ENCODE measurements at places on chromosomes 4 and X.
A peak's percentile ranks its signal among the peaks of the same experiment; 100 is the strongest.

DNA sequence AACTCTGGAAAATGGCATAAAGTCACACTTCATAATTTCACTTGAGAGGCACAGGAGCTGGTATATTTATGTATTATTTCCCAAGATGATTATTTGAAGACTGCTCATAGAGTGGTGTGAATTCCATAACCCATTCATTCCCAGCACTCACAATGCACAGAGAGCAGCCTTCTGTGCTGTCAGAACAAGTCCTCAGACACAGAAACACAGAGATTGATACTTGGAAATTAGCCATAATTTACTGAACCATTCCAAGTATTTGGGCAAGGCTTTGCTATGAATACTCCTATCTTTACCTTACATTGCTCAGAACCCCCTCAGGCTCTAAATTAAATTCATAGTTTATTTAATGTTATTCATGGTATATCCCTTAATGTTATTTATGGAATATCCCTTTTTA is 53.6 kb downstream of the PABPC4L start:
- no peak for DNase-seq

GRCh38 chrX:150482537-150483206 is 85.7 kb upstream of the MTM1 start:
- DNase-seq = peak; percentile 74

- no peak for DNase-seq
These were observed 492.1 kb downstream of the INPP4B start for GRCh38 chr4:142354041-142354440.

- DNase-seq = peak; percentile 88
These were observed 67.9 kb upstream of the TBL1X start for GRCh38 chrX:9396930-9397329.

DNA sequence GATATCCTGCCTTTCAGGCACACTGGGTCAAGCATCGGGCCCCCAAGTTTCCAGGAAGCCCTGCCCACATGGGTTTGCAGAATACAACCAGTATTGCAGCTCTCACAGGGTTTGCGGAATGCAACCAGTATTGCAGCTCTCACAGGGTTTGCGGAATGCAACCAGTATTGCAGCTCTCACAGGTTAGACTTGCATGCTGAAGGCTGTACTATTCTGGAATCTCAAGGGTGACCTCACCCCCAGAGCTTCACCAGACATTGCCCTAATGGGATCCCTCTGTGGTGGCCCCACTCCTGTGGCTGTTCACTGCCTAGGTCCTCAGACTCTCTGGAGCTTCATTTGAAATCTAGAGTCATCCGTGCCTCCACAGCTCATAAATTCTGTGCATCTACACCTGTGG is 640.7 kb upstream of the ATOH1 start:
- DNase-seq = no peak

- peak; percentile 28 for DNase-seq
These were observed 46.8 kb downstream of the WDR44 start for GRCh38 chrX:118392716-118393115.

DNA sequence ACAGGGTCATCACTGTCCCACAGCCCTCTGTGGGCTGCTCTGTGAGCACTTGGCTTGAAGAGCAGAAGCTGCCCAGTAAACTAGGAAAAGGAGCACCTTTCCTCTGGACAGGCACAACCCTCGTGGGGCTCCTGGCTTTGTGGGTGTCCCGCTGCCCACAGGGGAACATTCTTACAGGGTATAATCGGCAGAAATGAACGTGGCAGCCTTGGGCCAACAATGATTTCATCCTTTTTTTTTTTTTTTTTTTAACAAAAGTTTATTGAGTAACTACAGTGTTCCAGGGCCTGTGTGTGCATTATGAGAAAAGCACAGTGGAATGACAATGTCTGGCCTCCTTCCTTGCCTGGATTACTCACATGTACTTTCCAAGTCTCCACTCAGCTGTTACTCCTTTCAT is 197.2 kb downstream of the PDGFC start:
- peak; percentile 84 for DNase-seq

GRCh38 chr4:40828661-40829060 is 78.9 kb downstream of the NSUN7 start:
- DNase-seq = no peak

DNA sequence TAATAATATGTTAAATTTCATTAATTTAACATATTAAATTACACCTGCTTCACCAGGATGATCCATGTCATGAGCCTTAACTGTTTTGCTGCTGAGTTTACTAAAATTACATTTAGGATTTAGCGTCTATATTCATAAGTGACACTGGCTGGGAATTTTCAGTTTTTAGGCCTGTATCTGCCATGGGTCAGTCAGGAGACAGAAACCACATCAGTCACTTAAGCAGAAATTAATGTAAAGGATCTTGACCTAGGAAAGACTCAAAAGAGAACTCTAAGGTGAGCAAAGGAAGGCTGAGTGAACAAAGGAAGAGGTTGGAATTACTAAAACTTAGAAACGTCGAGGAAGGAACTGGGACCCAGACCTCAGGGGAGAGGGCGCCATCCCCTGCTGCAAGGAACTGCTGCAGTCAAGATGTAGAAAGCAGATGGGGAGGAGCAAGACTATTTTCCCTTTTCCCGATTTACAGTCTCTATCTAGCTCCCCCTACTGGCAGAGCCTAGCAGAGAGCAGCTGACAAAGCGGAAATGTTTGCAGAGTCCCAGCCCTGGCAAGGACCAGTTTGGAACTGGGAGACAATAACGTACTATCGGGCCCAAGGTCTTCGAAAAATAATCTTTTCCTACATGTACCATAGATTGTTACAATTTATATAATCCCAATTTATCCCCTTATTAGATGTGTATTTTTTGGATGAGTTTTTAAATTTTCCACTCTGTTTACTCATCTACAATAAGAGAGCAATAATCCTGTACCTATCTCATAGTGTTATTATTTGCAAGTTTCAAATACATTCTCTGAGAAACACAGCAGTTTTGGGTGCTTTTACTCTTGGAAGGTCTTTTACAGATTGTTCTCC is 22.6 kb upstream of the RBBP7 start:
- peak; percentile 83 for DNase-seq

- DNase-seq = peak; percentile 86
These were observed 57.7 kb downstream of the WFS1 start for GRCh38 chr4:6327220-6327917.

DNA sequence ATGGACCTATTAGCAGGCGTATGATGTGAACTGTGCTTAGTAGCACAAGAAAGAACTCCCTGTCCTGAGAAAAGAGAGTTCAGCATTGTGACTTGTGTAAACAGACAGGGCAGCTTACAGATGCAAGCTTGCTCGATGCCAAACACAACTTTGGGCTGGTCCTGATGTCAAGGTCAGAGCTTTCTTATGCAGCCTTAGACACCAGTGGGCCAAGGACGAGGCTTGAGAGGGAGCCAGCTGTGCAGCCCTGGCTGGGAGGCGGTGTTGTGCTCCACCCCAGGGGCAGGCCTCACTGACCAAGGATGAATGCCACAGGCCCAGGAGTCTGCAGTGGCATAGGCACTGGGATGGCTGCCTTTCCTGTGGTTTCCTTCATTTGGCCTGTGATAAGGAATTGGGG is 35.4 kb downstream of the JADE1 start:
- DNase-seq = no peak

DNA sequence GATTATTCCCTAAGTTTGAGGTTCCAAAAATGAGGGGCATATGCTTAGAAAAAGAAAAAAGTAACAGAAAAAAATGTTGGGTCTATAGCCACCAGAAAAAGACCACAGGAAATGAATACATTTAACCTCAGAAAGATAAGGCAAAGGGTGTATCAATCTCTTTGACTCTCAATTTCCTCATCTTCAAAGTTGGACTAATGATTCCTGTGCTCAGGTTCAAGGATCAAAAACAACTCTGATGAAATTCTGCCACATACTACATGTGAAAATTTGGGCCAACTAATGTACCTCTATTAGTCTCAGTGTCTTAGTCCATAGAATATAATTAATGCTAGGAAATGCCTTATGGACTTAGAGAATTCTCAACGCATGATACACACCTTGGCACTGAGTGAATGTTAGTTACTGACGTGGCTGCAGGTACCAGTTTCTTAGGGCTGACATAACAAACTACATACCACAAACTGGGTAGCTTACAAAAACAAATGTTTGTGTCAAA is 257.7 kb downstream of the ANKRD50 start:
- DNase-seq = peak; percentile 9

DNA sequence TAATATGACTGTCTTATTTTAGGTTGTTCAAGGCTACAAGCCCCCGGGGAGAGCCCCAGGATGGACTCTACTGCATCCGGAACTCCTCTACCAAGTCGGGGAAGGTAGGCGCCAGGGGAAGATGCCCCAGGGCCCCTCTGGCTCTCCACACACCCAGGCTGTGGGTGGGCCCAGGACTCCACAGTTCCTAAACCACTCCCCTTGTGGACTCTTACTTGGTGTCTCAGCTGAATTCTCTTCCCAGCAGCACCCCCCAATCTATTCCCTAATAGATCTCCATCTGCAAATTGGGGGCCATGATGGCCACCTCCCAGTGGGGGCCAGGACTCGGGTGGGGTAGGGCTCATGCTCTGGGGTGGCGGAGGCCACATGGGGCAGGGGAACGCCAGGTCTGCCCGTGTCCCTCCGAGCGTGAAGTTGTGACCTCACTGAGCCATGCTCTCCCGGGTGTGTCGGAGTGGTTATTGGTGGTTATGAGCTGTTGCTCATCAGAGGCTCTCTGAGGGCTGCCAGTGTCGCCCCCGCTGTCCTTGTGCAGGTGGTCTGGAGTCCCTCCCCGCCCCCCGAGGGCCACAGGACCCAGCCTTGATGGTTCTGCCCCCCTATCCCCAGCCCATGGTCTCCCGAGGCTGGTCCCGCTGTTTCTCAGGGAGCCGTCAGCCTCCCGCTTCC is 11.2 kb upstream of the ADD1 start:
- DNase-seq = no peak

DNA sequence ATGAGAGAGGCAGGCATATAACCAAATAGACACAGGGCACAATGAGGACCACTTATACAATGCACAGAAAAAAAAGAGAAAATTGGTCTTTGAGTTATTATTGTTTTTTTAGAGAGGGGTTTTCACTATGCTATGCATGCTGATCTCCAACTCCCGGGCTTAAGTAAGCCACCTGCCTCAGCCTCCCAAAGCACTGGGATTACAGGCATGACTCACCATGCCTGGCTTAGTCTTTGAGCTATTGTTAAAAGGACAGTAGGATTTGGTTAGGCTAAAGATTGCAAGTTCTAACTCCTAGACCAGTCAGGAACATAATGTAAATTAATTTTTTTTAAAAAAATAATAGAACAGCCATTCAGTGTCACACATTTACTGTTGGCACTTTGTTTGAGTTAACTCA is 340.1 kb downstream of the GPAT3 start:
- DNase-seq = no peak

GRCh38 chrX:43096830-43097229 is 318.9 kb upstream of the PPP1R2C start:
- no peak for DNase-seq

DNA sequence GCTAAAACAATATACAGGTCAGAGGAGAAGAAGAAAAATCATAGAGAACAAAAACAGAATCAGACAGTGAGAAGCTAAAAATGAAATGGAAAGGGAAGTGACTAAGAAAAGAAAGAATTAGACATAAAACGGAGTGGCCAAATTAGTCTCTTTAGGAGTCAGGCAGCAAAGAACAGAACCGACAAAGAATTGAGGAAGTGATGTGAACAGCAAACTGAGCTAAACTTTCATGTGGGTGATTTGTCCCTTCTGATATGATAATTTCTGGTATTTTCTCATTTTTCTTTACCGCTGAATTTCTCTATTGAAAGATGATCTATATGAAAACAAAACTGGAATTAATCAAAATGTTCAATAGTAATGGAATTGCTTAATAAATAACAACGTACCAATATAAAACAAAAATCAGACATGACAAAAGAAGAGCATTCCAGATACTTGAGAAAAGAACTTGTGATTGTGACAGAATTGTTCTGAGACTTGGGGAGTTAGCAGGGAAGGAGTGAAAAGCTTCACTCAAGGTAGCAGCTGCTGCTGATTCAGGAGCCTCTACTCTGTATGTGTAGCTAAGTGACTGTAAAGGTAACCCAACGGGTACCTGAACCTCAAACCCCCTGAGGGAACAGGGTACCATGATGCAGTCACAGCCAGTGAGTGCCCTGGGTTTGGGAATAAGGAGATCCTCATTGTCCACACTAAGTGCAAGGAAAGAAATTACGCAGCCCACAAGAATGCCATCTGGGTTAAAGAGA is 8.8 kb downstream of the TAPT1 start:
- DNase-seq = no peak

DNA sequence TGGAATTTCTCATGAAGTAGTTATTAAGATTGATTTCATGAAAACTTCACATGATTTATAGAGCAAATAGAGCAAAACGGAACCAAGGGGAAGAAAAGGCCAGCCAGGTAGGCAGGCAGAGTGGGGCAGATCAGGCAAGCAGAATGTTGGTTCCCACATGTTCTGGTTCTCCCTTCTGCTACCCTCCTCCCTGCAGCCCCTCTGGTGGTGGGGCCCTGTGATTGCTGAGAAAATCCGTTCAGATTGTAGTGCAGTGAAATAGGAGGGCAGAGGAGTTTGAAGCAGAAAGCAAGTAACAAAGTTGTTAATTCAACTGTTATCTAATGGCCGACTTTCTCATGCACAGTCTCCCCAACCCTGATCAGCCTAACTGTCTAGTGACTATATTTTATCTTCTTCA is 185.3 kb downstream of the MID1IP1 start:
- no peak for DNase-seq

- no peak for DNase-seq
These were observed 11.4 kb upstream of the ARSJ start for GRCh38 chr4:113990886-113991285.

- DNase-seq = no peak
These were observed 12.7 kb downstream of the DRP2 start for GRCh38 chrX:101232316-101232715.

- DNase-seq = no peak
These were observed 1144.3 kb downstream of the ADGRL3 start for GRCh38 chr4:62344474-62344873.
